Stimulated activated CD8-positive, alpha-beta memory T cell treated with anti-CD3 and anti-CD28 coated beads, Interleukin-4, amount 100 ng/mL, for 1 hour (primary cell): ENCODE measurements at places on chromosomes 13 and 19.

- no peak for DNase-seq
These were observed 261.5 kb upstream of the STARD13 start for GRCh38 chr13:33547035-33547434.

GRCh38 chr13:23959231-23959862 is 62.0 kb upstream of the C1QTNF9B start:
- no peak for DNase-seq

GRCh38 chr19:5628461-5628860 is 5.6 kb downstream of the SAFB start:
- no peak for DNase-seq

- peak; percentile 1 for DNase-seq
These were observed 236.0 kb downstream of the PCDH9 start for GRCh38 chr13:66994097-66994496.

DNA sequence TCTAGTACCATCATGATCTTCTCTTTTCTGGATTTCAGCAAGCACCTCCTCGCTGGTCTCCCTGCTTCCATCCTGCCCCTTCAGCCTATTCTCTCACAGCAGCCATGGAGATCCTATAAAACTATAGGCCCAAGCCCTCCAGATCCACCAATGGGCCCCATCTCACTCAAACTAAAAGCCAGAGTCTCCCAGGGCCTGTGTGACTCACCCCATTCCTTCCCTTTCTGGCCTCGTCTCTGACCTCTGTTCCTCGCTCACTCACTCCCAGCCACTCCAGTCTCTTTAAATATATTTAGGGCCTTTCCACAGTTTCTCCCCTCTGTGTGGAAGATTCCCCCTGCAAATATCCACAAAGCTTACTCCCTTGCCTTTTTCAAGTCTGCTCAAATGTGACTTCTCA is 89.7 kb downstream of the HSPH1 start:
- no peak for DNase-seq

GRCh38 chr13:102845289-102845629 is 573 bp upstream of the ERCC5 start:
- no peak for DNase-seq

DNA sequence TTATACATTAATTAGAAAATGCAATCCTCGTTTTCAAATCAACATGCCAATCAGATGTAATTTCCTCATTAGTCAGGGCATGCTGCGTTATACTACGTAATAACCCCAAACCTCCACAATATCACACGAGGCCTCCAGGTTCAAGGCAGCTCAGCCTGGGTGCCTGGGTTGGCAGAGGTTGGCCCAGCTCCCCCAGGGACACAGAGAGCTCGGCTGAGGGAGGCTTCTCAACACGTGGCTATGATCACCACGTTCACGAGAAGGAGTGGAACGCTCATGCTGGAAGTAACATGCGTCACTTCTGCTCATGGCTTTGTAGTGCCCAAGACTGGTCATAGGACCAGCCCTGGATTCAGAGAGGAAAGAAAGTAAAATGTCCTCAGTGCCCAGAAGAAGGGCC is 144.9 kb upstream of the SOX1 start:
- no peak for DNase-seq

DNA sequence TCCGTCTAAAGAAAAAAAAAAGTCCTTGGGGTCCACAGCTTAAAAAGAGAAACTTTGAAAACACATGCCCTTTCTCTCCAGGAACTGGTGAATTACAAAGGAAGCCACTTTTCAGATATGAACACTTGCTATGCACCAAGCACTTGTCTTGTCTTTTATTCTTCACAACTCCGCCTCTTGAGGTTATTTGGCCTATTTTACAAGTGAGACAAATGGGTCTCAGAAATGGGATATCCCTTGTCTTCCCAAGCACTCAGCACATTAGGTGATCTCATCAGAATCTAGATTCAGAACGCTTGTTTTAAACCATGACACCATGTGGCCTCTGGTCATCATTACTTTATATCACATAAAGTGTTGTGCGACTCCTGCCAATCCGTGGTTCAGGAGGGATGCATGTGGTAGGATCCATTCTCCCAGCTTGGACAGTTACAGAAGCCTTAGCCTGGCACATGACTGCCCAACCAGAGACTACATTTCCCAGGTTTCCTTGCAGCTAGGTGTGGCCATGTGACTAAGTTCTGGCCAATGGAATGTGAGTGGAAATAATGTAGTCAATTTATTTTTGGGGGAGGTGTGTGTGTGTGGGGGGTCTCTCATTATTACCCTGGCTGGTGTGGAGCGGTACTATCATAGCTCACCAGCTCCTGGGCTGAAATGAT is 13.9 kb downstream of the TSKS start:
- DNase-seq = no peak
